ENCODE measurements at places on chromosomes 6 and 20.

- DNase-seq = no peak
These were observed 73.4 kb upstream of the NOX3 start for GRCh38 chr6:155528982-155529453.

DNA sequence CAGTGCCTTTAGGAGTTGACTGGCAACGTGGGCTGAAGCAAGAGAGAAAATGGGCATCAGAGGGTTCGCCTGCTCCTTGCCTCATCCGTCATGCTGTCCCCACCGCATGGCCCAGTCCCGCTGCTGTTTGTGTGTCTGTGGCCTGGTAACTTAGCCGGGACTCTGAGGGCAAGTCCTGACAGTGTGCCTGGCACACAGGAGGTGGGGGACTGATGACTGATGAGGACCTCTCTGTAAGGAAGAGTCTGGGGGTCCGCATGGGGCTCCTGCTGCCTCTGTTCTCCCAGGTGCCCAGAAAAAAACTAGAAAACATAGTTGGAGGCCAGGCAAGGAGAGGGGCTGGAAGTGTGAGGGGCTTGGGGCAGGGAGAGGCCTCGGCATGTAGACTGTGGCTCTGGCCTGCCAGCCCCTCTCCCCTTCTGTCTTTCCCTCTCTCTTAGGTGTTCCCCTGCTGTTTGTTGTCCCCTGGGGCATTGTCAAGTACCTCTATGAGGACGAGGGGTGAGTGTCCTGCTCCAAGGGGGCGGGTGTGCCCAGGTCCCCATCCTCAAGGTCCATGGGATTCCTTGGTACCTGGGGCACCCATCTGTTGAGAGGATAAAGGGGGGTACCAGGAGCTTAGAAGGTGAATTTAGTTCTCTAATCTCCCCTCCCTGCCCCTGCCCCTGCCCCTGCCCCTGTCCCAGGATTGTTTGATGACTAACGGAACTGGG lies 29.5 kb downstream of the GLP1R start:
- DNase-seq = no peak

GRCh38 chr6:106785298-106785697 lies 155.9 kb downstream of the QRSL1 start:
- no peak for DNase-seq

DNA sequence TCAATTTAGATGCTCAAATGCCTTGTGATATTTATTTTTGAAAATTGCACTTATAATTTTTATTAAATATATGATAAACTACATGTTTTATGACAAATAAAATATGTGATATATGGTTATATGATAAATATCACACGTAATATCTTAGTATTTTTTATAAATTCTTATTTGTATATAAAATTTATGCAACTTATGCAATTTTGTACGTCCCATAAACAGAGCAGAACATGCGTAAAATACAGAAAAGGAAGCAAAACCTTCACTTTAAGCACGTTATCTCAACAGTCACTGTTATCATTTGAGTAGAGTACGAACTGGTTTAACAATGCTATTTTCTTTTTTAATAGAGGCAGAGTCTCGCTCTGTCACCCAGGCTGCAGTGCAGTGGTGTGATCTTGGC lies 15.7 kb upstream of the ADRM1 start:
- no peak for DNase-seq

DNA sequence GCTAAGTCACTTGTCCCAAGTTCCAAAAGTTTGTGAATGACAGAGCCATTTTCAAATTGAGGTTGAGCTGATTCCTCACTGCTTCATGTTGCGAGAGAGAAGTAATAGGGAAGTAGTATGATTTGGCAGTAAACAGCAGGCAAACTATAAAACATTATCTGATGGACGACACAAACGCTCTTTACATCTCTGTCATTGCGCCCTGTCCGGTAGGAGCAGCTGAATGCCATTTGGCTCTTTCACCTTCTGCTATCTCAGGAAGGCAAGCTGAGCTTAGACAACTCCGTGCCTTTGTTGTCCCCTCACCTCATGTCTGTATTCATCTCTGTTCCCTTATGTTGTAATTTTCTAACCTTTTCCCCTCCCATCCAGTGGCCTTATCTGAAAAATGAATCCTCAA lies 440.7 kb upstream of the FLRT3 start:
- no peak for DNase-seq

- peak; percentile 45 for DNase-seq
These were observed 17.8 kb upstream of the FNDC1 start for GRCh38 chr6:159151266-159151855.

GRCh38 chr6:92977018-92977417 lies 442.3 kb downstream of the EPHA7 start:
- no peak for DNase-seq

GRCh38 chr20:64080013-64080812 lies at the start of gene OPRL1:
Gene OPRL1, plus strand, starts transcription at chr20:64080082. Its CDS starts 12,639 bp downstream, at chr20:64092721.
- no peak for DNase-seq

GRCh38 chr6:40112350-40112749 lies 178.1 kb upstream of the MOCS1 start:
- no peak for DNase-seq

GRCh38 chr20:22511943-22512910 lies 72.1 kb downstream of the FOXA2 start:
- DNase-seq = no peak

DNA sequence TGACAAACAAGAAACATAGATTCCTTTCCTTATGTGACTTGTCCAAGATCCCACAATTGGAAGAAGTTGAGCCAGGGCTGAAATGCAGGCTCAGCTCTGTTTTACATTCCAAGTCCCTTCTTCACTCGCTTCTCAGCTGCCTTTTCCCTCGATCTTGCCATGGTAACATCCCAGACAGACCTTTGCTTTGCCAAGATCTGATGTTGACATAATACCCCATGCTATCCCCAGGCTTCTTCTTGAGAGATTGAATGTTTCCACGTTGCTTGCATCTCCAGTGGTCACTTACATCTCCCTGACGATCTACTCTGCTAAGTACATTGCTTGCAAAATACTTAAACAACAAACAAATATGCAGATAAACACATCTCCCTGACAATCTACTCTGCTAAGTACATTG lies 63.5 kb downstream of the TBXT start:
- DNase-seq = no peak

GRCh38 chr6:105774247-105774646 lies 311.9 kb upstream of the PRDM1 start:
- DNase-seq = no peak

GRCh38 chr6:98977671-98978292 lies 30.0 kb upstream of the FBXL4 start:
- DNase-seq = no peak

- DNase-seq = no peak
These were observed 889.1 kb upstream of the MAP3K7 start for GRCh38 chr6:91476000-91476399.

GRCh38 chr20:25217161-25218108 lies 21.9 kb downstream of the ENTPD6 start:
- no peak for DNase-seq

DNA sequence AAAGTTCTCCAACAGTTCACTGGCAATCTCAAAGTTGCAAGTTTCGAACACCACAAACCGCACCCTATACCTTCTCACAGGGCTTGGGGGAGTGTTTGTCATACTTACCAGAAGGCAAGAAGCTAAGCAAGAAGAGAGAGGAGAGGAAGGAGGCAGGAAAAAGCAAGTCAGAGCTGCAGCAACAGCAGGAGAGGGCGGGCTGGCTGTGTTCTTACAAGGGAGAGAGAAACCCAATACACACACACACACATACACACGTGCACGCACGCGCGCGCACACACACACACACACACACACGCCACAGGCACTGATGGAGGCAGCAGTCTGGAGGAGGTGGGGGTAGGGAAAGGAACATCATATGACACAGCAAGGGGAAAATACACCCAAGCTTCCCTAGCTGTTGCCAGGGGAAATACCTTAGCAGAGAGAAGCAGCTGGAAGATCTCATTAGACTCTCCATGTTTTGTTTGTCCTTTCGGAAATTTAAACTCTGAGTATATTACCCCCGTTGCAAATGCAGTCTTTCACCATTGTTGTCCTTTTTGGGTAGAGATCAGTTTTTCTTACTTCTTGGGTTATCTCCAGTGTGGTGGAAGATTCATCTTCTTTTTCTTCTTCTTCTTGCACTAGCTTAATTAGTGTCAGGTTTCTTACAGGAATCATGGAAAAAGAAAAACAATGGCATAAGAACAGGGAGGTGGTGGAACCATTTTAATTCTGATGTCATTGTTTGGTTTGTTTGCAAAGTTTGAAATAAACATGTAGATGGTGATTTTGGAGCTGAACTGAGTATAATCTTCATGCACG lies at the start of gene TXLNB:
TSS of gene TXLNB (minus strand) at position 186 of the 807 bp plus-strand sequence. CDS start 3,099 bp downstream, outside the sequence.
- DNase-seq = no peak

DNA sequence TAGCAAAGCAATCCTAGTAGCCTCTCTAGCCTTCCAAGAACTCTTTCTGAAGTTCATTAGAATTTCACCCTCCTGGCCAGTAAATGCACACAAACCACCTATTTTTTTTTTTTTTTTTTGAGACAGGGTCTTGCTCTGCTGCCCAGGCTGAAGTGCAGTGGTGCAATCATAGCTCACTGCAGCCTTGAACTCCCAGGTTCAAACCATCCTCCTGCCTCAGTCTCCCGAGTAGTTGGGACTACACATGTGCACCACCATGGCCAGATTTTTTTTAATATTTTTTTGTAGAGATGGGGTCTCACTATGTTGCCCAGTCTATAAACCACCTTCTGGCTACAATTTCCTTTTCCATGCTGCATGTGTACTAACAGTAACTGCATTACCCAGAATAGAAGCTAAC lies 301.3 kb downstream of the ZNF217 start:
- DNase-seq = no peak

DNA sequence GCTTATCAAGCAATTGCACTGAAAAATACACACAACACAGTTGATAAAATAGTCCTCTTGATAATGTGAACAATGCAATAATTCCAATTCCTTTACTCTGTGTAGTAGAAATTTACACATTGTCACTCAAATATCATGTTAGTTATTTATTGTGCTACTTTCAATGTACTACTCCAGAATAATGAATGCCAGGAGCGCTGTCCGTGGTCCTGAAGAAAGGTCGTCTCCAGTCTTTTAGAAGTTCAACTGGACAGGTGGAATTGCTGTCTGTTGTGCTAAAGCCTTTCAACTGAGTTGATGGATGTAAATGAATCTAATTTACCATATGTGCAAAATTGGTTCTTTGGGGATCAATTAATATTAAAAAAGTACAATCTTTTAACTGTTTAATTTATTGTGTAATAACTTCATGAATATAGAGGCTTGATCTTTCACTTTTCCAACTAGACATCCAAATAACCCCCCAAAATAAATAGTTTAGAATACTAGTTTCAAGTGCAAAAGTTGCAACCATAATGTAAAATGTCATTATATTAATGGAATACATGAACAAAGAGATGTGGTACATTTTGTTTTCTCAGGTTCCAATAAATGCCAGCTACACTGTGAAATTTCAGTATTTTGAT lies 3.2 kb downstream of the GRIK2 start:
- DNase-seq = no peak

GRCh38 chr6:10382728-10383330 lies 32.0 kb downstream of the TFAP2A start:
- no peak for DNase-seq

GRCh38 chr6:14194483-14194882 lies 76.9 kb downstream of the CD83 start:
- no peak for DNase-seq

GRCh38 chr6:139422105-139423036 lies 47.9 kb upstream of the CITED2 start:
- no peak for DNase-seq

- no peak for DNase-seq
These were observed 508.9 kb upstream of the NOX3 start for GRCh38 chr6:155964544-155964943.

- no peak for DNase-seq
These were observed 78.2 kb downstream of the THBS2 start for GRCh38 chr6:169175360-169175887.

- no peak for DNase-seq
These were observed 10.4 kb upstream of the ACAT2 start for GRCh38 chr6:159751448-159751847.

- no peak for DNase-seq
These were observed 31.7 kb upstream of the CCR6 start for GRCh38 chr6:167091026-167091804.

GRCh38 chr6:150403458-150404246 lies 34.8 kb downstream of the IYD start:
- no peak for DNase-seq

DNA sequence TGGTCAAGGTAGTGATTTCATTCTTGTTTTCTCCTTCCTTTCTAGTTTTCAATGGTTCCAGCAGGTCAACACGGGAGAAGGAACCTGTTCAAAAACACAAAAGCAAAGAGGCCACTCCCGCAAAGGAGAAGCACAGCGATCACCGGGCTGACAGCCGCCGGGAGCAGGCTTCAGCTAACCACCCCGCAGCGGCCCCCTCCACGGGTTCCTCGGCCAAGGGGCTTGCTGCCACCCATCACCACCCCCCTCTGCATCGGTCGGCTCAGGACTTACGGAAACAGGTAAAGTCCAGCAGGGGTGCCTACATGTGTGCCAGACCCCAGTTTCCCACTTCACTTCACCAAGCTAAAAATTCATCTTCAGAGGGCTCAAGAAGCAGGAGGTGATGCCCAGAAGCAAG lies 175.6 kb downstream of the DTNBP1 start:
- no peak for DNase-seq

GRCh38 chr20:19888269-19888671 lies 128.9 kb upstream of the NAA20 start:
- DNase-seq = no peak

DNA sequence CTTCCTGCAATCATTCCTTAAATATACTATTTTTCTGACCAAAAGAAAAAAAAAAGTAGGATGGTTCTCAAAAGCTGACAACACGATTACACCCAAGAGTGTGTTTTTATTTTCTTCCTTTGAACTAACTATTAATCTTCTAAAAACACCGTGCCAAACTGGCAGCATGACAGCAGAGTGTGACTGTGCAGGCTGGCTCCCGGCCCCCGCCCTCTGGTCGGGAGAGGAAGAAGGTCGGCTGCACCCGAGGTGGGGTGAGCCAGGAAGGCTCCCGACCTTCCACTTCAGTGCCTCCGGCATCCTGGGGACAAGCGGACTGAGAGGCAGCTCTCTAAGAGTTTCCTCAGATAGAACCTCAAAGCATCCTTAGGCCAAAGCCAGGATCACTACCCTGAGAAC lies 29.2 kb downstream of the SLC22A23 start:
- DNase-seq = no peak

DNA sequence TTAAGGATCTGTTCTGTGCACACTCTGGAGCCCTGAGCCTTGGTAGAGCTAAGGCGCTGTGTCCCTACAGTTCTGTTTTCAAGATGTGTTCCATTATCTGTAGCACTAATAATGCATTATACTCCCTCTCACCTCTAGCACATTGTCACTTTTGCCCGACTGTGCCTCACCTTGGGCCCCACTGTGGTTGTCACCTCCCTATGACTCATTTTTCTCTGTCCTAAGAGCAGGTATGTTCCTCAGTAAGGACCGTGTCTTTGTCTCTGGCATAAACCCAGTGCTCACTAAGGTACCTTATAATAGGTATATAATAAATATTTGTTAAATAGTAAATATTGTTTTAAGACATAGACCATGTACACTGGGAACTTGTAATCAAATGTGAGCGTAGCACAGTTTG lies 942.5 kb upstream of the CITED2 start:
- no peak for DNase-seq

Measured in hypothalamus (tissue), 51 donors.